Left renal pelvis (tissue), 4 donors: ENCODE measurements at places on chromosomes 2 and 18.

DNA sequence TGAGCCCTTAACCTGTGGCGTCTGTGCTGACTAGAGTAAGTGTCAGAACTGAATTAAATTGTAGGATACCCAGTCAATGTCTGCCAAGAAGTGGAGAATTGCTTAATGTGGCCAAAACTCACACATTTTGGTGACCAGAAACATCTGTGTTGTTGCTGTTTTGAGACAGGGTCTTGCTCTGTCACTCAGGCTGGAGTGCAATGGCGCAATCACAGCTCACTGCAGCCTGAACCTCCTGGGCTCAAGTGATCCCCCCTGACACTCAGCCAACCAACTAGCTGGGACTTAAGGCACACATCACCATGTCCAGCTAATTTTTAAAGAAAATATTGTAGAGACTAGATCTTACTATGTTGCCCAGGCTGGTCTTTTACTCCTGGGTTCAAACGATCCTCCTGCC, 34.4 kb upstream of the RTN4 start:
- no peak for DNase-seq

- DNase-seq, result no peak
Observed at GRCh38 chr18:76953156-76953555, 130.8 kb downstream of the ZNF236 start.

DNA sequence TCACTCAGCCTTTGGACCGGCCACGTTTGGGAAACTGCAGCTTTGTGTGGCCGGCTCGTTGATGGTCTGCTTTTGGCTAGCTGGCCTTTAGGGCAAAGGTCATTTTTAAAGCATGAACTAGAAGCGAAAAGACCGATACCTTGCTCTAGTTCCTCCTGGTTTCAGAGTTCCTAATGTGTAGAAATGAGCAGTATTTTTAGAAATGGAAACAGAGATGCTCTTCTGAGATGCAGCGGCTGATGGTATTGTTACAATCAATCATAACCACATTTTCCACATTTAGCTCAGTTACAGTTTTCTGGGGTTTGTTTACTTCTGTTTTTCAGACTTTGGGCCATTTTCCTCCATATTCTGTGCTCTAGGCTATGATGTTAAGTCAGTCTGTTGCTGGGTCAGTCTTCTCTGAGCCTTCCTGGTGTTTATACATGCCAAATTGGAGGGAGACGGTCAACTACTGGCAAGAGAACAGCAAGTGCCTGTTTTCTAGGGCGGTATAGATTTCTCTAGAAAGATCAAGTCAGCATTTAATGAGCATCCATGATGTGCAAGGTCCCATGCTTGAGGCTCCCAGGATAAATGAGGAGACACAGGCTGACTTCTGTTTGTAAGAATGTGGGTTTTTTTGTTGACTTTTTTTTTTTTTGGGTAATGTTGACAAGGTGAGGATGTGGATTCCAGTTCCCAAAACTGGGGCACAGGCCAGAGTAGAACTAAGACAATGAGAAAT, 28.0 kb downstream of the RNF144A start:
- DNase-seq, result no peak

DNA sequence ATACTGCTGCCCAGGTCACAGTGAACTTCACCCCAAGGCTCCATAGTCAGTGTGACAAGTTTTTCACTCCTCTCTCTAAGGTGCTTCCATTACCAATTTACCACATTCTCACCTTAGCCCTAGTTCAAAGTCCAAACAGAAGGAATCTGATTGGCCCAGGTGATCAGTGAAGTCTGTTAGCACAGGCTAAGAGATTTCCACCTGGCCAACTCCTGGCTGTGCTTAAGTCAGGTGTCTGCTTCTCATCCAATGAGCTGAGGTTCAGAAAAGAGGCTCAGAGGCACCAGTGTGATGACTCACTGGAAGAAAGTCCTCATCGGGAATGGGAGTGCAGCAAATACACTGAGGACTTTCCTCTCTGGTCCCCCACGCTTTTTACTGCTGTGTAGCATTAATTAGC, 164.4 kb upstream of the MGAT5 start:
- no peak for DNase-seq

- no peak for DNase-seq
Observed at GRCh38 chr2:230158468-230158867, 61.3 kb downstream of the SP110 start.

DNA sequence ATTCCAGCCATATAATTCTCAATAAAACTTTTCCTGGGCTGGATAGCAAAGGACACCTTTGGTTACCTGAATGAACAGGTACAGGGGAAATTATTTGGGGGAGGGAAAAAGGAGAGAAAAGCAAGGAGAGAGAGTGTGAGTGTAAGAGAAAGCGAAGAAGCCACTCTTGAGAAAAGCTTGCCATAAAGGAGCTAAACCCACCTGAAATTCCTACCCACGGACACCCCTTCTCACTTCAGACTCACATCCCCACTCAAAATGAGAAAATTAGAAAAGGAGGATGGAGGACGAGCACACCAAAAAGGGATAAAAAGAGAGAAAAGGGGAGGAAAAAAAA, 354 bp downstream of the ZEB2 start:
- DNase-seq, result no peak

GRCh38 chr2:70890469-70891065, 45.1 kb upstream of the ATP6V1B1 start:
- no peak for DNase-seq

- no peak for DNase-seq
Observed at GRCh38 chr2:106782681-106783080, 103.3 kb downstream of the ST6GAL2 start.

DNA sequence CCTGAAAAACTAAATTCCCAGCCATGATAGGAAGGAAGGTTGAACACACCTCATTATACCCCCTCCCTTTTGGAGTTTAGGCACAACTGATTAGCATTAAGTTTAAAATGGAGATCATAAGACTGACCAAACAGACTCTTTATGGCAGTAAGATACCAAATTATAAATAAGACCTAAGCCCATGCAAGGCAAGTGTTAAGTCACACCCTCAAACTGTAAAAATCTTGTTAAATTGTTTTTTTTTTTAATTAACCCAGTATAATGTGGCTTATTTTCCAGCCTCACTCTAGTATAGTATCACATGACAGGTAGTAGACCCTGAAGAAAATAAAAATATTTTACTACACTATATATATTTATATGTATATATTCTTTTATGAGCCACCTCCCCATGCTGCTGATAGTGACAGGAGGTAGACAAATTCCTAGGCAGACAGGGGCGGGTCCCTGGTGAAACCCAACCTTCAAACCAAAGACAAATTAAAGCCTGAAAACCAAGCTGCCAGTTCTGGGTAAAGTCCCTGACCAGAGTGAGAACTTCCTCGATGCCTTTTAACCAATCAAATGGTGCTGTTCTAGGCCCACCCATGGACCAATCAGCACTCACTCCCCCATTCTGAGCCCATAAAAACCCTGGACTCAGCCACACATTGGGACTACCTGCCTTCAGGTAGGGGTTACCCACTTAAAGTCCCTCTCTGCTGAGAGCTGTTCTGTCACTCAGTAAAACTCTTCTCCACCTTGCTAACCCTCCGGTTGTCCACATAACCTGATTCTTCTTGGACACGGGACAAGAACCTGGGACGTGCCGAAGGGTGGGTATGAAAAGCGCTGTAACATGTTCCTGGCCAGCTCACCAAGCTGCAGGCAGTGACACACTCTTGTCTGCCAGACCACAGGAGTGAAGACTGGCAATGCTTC, 123.9 kb upstream of the B3GNT2 start:
- no peak for DNase-seq

DNA sequence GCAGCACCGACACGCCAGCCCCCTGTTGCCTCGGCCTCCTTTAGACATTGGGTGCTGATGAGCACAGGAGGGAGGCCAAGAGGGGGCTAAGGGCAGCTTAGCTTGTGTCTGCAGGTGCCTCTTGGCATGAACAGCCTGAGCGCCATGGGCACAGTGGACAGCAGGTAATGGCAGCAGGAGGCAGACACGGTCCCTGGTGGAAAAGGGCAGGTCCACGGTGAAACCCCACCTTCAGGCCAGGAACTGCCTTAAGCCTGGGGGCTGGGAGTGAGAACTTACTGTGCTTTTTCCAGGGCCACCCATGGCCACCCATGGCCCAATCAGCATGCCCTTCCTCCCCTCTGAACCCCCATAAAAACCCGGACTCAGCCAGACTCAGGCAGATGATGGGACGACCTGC, 633.4 kb upstream of the TMEFF2 start:
- DNase-seq, result no peak

GRCh38 chr2:31950946-31951562, 59.8 kb downstream of the MEMO1 start:
- DNase-seq, result no peak

DNA sequence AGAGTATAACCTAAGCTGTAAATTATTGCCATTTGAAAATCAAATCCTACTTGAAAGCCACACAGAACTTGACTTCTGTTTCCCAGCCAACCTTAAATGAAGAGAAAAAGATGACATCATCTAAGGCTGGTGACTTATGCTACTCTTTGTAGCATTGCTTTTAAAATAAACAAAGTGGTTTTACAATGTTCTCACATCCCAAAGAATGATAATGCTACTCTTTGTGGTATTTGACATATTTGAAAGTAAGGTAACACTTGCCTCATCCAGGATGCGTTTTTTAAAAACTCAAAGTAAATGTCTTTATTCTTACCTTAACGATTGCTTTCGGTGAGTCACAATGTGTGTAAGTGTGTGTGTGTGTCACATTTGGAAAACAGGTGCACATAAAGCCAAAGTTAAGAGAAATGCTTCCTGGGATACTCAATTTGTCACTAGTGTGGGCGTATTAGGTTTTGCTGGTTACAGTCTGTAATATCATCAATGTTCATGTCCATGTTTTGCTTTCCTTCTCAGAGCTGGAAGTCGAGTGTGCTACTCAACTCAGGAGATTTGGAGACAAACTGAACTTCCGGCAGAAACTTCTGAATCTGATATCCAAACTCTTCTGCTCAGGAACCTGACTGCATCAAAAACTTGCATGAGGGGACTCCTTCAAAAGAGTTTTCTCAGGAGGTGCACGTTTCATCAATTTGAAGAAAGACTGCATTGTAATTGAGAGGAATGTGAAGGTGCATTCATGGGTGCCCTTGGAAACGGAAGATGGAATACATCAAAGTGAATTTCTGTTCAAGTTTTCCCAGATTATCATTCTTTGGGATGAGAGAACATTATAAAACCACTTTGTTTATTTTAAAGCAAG, 2.6 kb downstream of the PMAIP1 start:
- no peak for DNase-seq

GRCh38 chr18:62288665-62289008, 36.5 kb upstream of the TNFRSF11A start:
- no peak for DNase-seq

- DNase-seq, result no peak
Observed at GRCh38 chr2:240329778-240330177, 105.7 kb upstream of the GPC1 start.

GRCh38 chr2:191417746-191418145, 172.5 kb downstream of the MYO1B start:
- DNase-seq, result no peak

DNA sequence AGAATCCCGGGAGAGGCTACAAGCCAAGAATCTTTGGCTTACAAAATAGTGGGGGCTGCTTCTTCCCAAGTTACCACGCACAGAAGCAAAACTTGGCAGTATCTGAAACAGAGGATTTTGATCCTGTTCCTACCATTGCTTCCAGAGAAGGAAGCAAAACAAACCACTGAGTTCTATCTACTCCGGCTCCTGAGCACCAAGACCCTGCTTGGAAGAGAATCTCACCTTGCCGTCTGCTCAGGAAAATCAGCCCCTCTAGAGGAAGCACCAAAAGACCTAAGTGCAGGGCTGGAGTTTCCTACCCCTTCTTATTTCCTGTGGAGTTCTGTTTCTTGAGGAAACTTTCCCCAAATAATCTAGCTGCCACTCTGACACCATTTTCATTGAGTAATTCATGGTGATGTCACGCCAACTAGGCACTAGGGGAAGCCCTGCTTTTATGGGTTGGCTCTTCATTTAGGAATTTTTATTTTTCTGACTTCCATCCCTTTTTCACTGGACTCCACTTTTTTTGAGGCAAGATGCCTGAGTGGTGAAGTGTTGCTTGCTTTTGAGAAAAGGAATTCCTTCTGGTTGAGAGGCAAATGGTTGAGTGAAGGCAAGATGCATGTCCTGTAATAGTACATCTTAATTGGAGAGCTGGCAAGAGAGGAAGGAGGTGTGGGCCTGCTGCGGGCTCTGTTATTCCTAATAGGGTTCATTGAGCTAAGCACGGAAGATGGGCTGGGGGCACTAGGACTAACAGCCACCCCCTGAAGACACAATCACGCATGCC, 36.8 kb upstream of the EML4 start:
- no peak for DNase-seq

DNA sequence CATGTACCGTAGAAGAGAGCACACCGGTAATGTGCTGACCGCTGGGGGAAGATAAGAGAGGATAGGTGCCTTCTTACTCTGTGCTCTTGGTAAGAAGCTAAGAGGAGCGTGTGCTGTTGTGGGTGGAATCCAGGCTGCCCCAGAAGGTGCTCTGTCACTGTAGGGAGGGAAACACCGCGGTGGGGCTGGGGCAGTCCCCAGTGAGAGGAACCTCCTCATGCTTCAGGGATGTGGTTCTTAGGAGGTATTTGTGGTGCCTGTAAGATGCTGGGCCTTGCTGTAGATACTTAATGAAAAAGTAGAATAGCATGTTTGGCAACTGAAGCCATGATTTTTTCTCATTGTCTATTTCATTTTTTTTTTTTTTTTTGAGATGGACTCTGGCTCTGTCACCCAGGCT, 1.1 kb downstream of the COLEC11 start:
- no peak for DNase-seq

- DNase-seq, result no peak
Observed at GRCh38 chr2:40625849-40626248, 174.0 kb upstream of the SLC8A1 start.

- DNase-seq, result no peak
Observed at GRCh38 chr2:217004656-217005055, 144.8 kb upstream of the TNP1 start.

- no peak for DNase-seq
Observed at GRCh38 chr2:190716176-190716807, 67.4 kb downstream of the NAB1 start.

- no peak for DNase-seq
Observed at GRCh38 chr2:148238561-148238960, 217.7 kb downstream of the MBD5 start.

- no peak for DNase-seq
Observed at GRCh38 chr2:52340171-52340570, 1308.2 kb upstream of the NRXN1 start.

- DNase-seq, result no peak
Observed at GRCh38 chr2:5915881-5916310, 223.7 kb downstream of the SOX11 start.

DNA sequence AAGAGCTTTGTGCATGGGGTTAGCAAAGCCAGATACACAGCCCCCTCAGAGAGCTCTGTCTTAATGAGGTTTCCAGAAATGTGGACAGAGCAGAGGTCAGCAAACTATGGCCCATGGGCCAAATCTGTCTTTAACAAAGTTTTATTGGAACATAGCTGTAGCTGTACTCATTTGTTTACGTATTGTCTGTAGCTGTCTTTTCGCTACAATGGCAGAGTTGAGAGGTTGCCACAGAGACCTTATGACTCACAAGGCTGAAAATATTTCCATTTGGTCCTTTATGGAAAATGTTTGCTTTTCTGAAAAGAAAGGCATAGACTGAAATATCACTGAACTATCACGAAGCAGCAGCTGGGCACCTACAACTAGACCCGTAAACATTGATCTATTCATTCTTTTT, 841.8 kb downstream of the SLC4A3 start:
- no peak for DNase-seq

- no peak for DNase-seq
Observed at GRCh38 chr18:37304012-37304680, 261.5 kb downstream of the CELF4 start.

GRCh38 chr2:219576505-219577388, 4.6 kb downstream of the INHA start:
- no peak for DNase-seq
